ENCODE measurements at places on chromosomes 4 and X.
A peak's percentile ranks its signal among the peaks of the same experiment; 100 is the strongest.

DNA sequence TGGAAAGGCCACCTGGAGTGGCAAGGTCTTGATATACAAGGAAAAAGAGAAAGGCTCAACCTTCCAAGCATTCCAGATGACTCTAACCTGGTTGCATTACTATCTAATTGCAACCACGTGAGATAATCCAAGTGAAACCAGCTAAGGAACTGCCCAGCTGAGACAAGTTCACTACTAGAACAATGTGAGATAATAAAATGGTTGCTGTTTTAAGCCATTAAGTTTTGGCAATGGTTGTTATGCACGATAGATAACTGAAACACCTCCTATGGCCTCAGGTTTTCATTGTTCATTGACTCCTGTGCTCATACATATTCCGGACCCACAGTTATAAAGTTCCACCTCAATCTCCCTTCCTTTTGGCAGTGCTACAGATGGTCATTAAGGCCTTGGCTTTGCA is 9.2 kb upstream of the CXorf66 start:
- no peak for DNase-seq

DNA sequence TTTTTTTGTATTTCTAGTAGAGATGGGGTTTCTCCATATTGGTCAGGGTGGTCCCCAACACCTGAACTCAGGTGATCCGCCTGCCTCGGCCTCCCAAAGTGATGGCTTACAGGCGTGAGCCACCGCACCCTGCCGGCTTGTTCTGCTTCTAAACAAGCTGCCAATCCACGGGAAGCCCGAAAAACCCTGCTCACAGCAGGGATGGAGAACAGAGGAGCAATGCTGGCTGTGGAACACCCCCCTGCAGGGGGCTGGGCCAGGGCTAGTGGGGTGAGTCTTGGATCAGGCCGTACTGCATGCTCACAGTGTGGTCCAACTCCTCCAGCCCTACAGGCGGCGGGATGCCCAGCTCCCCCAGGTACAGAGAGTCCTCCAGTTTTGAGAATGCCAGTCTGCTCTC is 38.1 kb upstream of the ARHGAP6 start:
- no peak for DNase-seq

GRCh38 chrX:150357790-150358189 is 5.3 kb upstream of the MAMLD1 start:
- DNase-seq = no peak

GRCh38 chrX:129786210-129786651 is 6.5 kb downstream of the SASH3 start:
- DNase-seq = peak; percentile 5

- peak; percentile 46 for DNase-seq
Observed at GRCh38 chr4:139229534-139230039, 50.4 kb downstream of the MGARP start.

DNA sequence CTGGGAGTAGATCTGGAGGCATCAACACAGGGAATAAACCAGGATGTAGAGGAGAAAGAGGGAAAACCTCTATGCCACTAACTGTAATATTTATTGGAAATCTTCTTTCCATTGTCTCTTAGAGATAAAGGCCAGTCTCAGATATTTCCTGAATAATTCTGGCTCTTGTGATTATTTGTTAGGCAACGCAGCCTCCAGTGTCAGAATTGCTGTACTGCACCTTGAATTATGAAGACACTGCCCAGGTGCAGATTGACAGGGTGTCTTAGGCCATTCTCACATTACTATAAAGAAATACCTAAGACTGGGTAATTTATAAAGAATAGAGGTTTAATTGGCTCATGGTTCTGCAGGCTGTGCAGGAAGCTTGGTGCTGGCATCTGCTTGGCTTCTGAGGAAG is 100.7 kb upstream of the ZDHHC15 start:
- DNase-seq = no peak

DNA sequence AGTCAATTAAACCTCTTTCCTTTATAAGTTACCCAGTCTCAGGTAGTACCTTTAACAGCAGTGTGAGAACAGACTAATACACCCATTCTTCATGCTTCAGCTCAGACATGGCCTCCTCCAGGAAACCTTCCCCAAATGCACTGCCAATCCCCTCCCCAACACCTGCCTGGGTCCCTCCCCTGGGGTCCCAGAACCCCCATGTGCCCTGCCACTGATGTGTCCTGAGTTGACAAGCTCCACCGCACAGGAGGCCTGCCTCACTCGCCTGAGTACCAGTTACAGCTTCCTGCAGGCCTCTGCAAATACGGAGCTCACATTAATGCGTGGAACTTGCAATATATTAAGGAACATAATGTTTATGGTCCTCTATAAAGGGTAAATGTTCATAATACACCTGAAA is 34.9 kb upstream of the CRMP1 start:
- no peak for DNase-seq

- no peak for DNase-seq
Observed at GRCh38 chr4:173684223-173684622, 154.2 kb upstream of the HAND2 start.

GRCh38 chr4:6195602-6196319 is 4.6 kb downstream of the JAKMIP1 start:
- DNase-seq = no peak

- DNase-seq = no peak
Observed at GRCh38 chr4:141668200-141668910, 32.0 kb downstream of the IL15 start.

DNA sequence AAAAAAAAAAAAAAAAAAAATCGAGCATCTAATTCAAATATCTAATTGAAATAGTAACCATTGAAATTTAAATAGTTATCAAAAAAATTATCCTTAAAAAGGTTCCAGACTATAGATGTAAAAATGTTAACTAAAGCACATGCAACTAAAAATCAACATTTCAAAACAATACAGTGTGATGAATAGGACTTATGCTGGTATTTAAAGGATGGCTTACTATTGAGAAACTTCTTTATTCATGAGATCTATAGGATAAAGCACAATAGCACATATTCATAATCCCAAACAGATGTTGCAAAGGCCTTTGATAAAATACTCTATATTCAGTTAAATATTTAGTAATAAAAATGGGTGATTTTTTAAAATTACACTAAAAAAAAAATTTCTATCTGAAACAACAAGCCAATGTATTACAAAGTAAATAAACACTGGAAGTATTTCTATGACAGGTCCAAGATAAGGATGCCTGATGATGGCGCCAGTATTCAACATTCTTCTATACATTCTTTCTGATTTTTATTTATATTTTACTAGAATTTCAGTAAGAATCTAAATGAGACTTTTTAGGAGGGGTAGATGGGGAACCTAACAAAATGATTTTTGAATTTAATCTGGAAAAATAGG is 26.3 kb downstream of the DCLK2 start:
- no peak for DNase-seq

GRCh38 chr4:83019794-83020494 is 9.3 kb upstream of the LIN54 start:
- no peak for DNase-seq

GRCh38 chr4:113078066-113078465 is 28.6 kb downstream of the ANK2 start:
- DNase-seq = peak; percentile 33

DNA sequence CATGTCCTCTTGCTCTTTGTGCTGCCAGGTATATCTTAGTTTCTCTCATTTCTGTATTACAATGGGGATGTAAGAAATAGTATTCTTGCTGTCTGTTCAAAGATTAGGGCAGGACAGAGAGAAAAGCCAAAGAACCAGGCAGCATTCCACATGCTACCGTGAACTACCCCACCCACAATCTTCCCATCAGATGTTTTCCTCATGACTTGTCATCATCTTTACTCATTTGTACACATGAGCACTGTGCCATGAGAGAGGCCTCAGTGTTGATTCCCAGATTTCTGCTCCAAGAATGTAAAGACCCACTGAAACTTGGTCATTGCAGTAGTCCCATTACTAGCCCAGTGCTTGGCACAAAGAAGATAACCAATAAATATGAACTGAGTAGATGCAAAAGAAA is 354.6 kb upstream of the RASGEF1B start:
- DNase-seq = no peak

GRCh38 chr4:53963336-53963735 is 101.1 kb downstream of the CHIC2 start:
- no peak for DNase-seq

GRCh38 chr4:154465085-154465484 is 26.5 kb downstream of the DCHS2 start:
- DNase-seq = no peak

Data from SK-N-DZ (cell line).